ENCODE measurements at places on chromosomes 5 and 9.

GRCh38 chr5:74895906-74896305, 29.7 kb upstream of the FAM169A start:
- DNase-seq: no peak

GRCh38 chr5:16521521-16522483, 56.2 kb upstream of the ZNF622 start:
- no peak for DNase-seq

GRCh38 chr5:114062932-114063867, 298.7 kb upstream of the KCNN2 start:
- no peak for DNase-seq

- no peak for DNase-seq
Measured at GRCh38 chr5:37833990-37834389, 5.9 kb downstream of the GDNF start.

DNA sequence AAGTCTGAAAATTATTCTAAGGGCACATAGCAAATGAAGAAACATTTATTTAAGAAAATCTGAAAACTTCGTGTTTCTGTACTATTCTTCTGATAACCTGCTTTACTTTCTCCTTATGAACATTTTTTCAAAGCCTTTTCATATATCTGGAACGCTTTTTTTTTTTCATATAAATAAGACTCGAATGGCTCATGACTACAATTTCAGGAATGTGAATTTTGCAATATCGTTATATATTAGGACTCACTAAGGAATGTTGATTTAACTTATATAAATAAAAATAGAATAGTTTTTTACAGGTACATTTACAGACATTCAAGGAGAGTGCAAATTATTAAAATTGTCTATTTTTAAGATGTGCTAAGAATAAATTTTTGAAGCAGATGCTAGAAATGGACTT, 42.9 kb downstream of the GPBP1 start:
- DNase-seq: no peak

GRCh38 chr5:20434786-20435185, 446.8 kb upstream of the CDH18 start:
- DNase-seq: no peak

DNA sequence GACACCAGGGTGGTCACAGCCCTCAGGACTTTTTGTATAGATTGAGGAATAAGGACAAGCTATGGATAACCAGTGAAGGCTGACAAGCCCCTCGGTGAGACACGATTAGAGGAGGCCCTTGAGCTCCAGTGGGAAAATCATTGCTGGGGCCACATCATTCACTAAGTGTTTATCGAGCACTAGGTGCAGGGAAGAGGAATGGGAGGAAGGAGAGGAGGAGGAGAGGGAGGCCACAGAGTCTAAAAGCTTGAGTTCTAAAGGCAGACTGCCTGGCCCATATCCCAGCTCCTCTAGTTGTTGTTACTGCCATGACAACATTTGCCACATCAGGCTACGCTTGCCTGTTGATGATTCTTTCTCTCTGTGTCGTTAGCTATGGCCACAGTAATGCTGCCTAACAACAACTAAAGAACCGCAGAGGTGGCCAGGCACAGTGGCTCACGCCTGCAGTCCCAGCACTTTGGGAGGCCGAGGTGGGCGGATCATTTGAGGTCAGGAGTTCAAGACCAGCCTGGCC, 37.6 kb downstream of the NKX2-5 start:
- no peak for DNase-seq

DNA sequence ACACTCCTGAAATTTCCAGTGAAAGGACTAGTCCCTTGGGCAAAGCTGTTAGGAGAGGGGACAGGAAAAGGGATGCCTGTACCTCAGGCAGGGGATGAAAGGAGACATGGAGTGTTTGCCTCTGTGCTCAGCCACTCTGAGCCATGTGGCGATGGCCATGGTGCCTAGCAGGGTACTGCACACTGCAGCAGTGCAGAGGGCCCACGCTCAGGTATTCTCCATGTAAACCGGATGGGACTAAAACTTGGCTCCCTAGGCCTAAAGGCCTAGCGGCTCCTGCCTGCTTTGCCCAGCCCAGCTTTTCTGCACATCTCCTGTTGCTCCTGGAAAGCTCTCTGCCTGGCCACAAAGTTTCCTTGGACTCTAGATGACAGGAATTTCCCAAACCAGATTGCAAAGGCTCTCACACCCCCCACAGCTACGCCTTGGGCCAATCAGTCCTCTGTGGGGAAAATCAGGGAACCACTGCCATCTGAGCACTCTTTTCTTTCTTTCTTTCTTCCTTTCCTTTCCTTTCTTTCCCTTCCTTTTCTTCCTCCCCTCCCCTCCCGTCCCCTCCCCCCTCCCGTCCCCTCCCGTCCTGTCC, 44.3 kb downstream of the HABP4 start:
- DNase-seq: no peak

DNA sequence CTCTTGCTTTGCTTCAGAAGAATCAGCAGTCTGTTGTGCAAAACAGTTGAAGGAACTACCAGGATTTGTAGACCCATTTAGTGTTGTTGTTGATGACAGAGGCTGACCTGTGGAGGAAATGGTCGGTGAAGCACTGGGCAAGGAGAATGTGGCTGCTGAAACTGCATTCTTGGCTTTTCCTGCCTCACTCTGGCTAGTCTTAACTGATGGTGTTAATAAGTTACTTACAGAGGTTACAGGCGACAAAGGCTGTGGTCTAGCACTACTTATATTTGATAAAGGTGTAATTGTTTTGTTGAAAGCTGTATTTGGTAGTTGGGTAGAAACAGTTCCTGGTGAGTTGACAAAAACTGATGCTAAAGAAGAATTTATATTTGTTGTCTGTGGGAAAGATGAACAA, 31.5 kb downstream of the MLANA start:
- no peak for DNase-seq

DNA sequence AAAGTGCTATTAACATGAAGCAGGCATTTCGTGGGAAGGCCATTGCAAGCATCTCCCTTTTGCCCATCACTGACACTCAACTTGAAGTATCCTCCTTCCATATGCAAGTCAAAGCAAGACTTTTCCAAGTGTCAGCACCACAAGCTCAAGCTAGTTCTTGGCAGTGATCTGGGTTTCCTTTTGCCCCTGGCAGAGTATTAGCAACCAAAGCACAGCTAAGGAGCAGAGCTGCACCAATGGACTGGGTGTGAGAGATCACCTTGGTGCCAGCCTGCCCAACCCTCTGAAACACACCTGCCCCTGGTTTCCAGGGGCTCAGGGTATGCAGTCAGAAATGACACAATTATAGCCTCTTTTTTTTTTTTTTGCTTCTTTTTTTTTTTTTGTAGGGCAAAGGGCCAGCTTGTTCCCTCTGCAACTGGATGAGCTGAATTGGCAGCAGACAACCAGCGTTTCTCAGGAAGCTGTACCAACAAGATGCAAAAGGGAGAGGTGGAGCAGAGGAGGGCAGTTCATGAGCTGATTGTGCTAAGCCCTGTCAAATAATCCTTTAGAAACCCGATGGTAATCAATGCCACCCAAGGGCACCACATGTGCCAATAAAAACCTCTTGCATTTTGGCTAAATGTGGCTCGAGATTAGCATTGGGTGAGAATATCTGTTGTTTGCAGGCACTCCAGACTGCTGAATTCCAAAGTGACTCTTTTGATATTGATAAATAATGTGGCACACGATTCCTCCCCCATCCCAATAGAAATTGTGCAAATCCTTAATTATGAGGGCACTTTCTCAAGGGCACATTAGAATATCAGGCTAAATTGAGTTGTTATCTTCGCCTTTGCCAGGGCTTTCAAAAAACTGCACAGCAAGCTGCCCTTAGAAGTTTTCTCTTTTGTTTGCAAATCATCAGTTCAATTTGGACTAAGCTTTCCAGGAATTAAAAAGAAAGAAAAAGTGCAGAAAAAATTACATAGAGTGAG, 192.4 kb downstream of the GAS1 start:
- no peak for DNase-seq

DNA sequence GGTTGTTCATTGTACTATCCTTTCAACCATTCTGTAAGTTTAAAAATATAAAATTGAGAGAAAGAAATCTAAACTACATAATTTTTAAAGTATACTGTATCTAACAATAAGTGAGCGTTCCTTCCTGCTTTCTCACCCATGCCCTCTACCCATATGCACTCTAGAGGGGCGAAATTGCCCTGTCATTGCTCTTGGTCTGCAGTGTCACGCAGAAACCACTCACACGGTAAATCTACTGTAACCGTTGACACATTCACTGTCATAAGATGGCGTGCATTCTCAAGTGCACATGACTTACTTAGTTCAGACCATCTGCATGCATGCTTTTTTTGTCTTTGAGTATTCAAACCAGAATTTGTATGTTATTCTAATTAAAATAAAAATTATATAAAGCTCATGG, 55.7 kb upstream of the NIPBL start:
- DNase-seq: no peak

DNA sequence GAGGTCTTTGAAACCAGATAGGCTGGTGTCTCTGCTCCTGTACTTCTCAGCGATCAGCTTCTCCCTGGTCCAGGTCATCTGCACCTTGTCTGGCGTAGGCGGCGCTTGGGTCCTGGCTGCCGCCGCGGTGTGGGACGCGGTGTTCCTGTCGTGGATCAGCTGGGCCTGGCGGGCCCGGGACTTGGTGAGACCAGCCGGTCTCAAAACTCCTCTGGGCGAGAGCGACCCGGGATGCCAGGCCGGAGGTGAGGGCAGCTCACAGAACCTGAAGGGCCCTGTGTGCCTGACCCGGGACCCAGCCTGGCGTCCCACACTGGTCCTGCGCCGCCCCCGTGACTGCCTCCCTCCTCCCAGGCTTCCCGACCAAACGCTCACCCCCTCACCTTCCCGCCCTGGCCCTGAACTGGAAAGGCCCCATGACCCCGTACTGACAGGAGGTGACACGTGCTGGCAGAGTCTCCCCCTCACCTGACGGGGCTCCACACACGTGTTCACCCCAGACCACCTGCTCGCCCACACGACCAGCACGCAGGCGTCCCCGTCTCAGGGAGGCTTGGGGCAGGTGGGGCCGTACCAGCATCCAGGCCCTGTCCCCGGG, 49.0 kb downstream of the NKD2 start:
- DNase-seq: no peak

- DNase-seq: peak; percentile 86
Measured at GRCh38 chr5:10481241-10481935, 39.7 kb downstream of the ROPN1L start.

- DNase-seq: peak; percentile 14
Measured at GRCh38 chr9:12666813-12667212, 26.4 kb upstream of the TYRP1 start.

DNA sequence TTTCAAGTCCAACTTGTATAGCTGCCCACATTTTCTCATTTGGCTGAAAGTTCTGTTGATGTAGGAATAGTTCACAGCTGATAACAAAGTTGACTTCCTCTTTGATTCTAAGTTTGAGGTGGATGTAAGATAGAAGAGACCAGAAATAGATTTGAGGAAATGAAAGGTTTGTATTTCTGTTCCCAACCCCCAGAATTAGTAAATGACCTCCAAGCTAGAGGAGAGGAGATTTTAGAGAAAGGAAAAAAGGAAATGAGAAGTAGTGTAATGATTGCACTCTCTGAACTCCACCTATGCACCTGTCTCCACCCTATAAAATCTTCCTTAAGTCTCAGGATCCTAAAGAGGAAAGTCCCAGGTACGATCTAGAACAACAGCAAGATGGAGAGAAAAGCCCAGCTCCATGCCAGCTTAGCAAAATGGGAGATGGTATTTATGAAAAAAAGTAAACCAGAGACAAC, 130.4 kb upstream of the POC5 start:
- no peak for DNase-seq
